NCI-H2171 (cell line): ENCODE measurements at places on chromosomes 5 and 9.

DNA sequence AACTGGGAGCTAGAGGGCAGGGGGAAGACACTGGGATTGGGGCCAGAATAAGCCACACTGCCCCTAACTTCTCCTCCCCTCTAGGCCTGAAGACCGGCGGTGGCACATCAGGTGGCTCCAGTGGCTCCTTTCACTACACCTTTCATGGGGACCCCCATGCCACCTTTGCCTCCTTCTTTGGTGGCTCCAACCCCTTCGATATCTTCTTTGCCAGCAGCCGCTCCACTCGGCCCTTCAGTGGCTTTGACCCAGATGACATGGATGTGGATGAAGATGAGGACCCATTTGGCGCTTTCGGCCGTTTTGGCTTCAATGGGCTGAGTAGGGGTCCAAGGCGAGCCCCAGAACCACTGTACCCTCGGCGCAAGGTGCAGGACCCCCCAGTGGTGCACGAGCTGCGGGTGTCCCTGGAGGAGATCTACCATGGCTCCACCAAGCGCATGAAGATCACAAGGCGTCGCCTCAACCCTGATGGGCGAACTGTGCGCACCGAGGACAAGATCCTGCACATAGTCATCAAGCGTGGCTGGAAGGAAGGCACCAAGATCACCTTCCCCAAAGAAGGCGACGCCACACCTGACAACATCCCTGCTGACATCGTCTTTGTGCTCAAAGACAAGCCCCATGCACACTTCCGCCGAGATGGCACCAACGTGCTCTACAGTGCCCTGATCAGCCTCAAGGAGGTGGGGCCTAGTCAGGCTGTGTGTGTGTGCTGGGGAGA, 6.8 kb downstream of the DNAJB5 start:
- no peak for DNase-seq

DNA sequence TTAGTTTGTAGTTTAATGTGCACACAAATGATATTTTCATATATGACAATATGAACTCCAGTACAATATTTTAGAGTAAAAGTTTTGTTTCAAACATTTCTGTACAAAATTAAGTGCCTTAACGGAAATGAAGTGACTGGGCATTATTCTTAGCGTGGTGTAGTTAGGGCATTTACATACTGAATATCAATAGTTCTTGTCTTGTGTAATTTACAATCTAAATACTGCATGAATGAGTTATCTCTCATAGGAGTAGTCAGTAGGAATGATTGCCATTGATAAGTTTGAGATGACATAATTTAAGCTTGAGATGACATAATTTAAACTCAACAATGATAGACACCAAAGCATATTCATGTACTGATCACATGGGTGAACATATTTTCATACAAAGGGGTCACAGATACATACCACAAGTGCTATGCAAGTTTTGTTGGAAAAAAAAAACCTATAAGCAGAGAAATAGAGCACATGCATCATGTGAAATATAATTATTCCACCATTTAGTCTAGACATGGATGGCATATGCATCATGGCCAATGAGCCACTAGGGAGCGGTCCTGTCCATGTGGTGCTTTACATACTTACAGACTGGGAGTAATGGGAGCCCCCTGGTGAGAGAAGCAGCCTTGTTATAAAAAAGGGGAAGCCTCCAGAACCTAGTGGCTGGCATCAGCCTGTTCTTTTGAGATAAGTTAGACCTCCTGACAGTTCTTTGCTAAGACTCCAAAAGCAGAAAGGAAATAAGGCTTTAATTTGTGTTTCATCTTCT, 1523.9 kb downstream of the MAT2B start:
- DNase-seq, result no peak

DNA sequence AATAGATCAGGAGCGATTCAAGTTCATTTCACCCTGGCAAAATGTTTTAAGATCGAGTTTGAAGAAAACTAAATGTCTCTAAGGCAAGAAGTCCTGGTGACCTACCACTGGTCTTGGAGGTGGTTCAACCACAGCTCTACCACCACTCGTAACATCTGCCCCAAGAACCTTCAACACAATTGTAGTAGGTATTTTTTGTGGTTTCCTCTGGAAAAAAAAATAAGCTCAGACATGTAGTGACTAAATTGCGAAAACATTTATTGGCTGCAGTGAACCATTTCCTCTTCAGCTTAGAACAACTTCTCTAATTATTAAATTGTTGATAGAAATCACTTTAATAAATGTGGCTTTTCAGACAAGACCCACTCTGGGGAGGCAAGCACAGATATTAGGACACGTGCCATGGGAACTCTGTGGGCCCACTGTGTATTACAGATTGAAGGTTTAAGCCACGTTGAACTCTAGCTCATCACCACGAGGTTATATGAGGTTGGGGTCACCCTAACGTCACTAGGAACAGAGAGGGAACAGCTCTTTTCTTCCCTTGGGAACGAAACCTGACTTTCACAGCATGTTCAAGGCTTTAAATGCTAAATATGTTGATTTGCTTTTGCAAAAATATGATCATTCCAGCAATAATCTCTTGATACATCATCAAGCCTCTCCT, 142.9 kb downstream of the HSD17B3 start:
- no peak for DNase-seq

- no peak for DNase-seq
Observed at GRCh38 chr5:91283326-91283725, 99.8 kb downstream of the ARRDC3 start.

GRCh38 chr5:136028090-136028489, 698 bp upstream of the TGFBI start:
- DNase-seq, result no peak

DNA sequence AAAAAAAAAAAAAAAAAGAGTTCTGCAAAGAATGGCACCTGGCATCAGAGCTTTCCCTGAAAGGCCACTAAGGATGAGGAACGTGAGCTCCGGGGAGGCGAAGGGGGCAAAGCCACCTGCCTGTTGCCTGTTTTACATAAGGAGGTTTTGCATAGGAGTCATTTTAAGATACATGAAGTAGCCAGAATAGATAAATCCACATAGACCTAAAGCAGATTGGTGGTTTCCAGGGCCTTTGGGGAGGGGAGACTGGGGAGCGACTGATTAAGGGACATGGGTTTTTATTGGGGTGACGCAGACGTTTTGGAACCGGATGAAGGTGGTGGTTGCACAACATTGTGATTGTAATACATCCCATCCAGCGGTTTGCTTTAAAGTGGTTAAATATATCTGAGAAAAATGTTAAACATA, 7.1 kb downstream of the NEK6 start:
- DNase-seq, result no peak

DNA sequence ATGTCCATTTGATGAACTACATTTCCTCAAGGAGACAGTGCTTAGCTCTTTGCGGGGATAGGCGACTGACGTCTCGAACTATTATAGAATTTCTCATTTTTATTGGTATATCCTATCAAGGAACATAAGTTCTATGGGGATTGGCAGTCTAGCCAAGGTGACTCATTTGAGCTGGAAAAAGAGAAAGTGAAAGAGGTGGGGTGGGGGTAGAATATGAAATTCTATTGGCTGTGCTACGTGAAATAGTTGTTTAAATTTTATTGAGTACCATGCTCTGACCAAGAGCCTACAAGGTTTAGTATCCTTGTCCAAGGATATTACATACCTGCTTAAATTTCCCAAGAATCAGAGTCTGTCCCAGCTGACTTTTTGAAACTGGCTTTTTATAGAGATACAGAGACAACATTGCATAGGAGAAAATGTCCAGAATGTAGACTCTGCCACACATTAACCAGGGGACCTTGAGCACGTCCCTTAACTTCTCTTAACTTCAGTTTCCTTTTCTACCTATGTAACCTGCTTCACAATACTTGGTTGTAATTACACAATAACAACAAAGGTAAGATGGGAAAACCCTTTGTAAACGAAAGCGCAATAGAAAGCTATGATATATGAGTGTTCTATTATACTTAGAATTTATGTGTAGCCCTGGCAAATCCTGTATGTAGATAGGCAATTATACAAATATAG, 226.4 kb upstream of the WWC1 start:
- no peak for DNase-seq

GRCh38 chr5:14219800-14220512, 76.8 kb downstream of the TRIO start:
- DNase-seq, result no peak
